ENCODE measurements at places on chromosomes 4 and X. TPM values are rescaled to one million over a fixed set of nuclear protein-coding genes. Genes with fewer than 3 reads are reported as not detected.
A peak's percentile ranks its signal among the peaks of the same experiment; 100 is the strongest.

Gene CENPI
- 11.9 TPM for total RNA-seq

- ATAC-seq = peak; percentile 5
Observed at GRCh38 chr4:55854129-55854528, 681 bp downstream of the EXOC1 start.

DNA sequence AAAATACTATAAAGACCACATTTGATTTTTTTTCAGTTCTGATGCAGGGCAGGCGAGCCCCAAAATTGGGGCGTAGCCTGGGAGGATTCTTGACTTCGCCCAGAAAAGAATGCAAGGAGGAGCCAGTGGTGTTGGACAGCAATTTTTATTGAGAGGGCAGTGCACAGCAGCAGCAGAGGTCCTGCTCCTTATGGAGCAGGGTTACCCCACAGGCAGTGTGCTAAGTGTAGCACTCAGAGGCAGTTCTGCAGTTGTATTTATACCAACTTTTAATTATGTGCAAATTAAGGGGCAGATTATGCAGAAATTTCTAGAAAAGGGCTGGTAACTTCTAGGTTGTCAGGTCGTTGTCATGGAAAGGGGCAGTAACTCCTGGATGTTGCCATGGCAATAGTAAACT, 69.9 kb downstream of the GASK1B start:
- ATAC-seq = no peak

Gene PRKG2
- total RNA-seq = 3.1 TPM

GRCh38 chrX:125089761-125090445, 229.8 kb upstream of the TEX13C start:
- ATAC-seq = no peak

- no peak for ATAC-seq
Observed at GRCh38 chrX:106177106-106177981, 9.2 kb downstream of the PWWP3B start.

DNA sequence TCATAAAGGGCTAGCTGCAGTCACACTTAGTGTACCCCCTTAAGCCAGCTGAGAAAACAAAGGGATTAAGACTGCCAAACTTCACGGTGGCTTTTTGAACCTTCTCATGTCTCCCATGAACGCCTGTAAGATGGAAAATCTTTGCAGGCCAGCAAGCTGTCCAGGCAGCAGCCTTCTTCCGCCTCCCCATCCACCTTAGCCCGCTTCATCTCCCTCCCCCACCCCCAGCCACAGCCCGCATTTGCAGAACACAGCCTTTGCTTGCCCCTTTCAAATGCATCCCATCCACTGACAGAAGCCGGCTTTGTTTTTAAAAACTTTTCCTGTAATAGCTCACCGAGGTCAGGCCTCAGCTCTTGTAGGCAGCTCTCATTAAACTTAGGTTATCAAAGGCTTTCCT, 113.8 kb upstream of the FAM9B start:
- no peak for ATAC-seq

DNA sequence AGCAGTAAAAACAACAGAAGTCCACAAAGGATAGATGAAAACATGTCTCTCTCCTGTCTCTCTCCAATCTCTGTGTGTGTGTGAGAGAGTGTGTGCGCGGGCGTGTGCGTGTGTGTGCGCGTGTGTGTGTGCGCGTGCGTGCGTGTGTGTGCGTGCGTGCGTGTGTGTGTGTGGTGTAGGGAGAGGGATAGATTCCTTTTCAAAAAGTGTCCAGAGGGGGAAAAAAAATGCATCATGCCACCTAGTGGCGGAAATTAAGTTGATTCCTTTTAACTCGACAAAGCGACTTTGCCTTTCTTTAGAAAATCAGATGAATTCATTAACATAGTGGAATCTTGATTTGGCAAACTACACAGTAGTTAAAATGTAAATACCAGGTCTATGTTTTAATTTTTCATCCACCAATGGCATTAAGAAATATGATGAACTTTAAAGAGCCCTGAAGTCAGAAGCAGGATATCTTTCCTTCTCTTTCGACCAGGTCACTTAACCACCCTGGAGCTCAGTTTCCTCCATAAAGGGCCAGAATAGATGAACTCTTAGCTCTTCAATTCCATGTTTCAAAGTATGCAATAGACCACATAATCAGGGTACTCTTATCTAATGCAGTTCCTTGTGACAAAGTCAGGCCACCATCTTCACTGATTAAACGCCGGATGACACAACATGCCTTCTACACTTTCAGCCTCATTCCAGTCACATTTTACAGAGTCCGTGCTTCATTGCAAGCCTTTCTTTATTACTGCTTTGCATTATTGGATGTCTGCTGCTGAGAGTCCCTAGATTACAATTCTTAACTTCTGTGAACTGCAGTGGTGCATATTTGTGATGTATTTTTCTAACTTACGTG, 162.8 kb downstream of the FBXO8 start:
- peak; percentile 83 for ATAC-seq

DNA sequence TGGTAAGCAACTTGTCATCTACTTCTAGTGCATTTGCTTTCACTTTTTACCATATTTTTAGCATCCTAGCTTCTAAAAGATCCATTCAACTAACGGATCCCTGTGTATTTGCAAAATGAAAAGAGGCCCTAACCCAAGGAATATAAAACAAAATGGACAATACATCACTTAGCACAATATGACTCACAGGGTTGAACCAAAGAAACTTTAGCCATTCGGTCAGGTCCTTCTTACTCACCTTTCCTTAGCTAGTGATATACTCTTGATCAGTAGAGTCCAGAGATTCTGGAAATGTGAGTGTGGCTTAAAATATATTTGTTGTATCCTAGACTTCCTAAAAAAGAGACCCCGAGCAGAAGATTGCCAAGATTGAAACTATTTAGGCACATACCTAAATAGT, 19.5 kb downstream of the TMPRSS11E start:
- ATAC-seq = peak; percentile 41

GRCh38 chr4:2352171-2352570, 66.3 kb downstream of the ZFYVE28 start:
- ATAC-seq = no peak

DNA sequence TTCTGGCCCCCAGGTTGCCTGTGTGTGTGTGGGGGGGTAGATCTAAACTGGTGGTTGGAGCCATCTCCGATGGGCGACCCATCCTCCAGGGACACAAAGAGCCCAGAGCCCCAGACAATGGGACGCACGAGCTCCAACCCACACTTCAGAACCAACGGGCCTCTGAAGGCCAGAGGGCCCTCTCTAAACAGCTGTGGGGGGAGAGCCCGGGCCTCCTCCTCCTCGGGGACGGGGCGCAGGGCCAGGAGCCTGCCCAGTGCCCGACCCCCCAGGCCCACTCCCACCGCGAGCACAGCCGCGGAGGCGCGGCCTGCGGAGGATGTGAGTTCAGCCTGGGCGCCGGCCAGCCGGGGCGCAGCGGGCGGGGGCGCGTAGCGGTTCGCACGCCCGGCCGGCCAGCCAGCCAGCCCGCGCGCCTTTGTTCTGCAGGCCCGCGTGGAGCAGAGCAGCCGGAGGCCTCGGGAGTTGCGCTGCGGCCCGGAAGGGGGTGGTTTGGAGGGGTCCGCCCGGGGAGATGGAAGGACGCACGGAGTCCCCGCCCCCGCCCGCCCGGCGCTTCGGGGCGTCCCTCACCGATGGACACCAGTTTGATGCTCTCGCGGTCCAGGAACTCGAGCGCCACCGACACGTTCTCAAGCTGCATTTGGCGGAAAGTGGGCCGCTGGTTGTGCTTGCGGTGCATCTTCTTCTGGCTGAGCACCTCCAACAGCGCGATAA, 4.0 kb downstream of the FLNA start:
- ATAC-seq = no peak

- ATAC-seq = peak; percentile 15
Observed at GRCh38 chr4:99945718-99946355, 581 bp downstream of the DNAJB14 start.

DNA sequence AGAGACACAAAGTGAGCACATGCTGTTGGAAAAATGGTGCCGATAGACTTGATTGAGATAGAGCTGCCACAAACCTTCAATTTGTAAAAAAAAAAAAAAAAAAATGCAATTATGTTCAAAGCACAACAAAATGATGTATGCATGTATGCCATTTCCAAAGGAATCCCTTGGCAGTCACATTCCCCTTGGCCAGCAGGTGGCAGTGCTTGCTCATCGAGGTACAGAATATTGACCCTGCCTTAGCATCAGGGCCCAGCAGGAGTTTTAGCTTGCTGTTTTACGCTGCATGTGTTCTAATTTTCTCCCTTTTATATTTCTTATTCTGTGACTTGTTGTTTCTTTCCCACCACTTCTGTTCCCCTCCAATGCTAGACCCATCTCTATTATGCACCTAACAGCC, 34.5 kb upstream of the CYBB start:
- ATAC-seq = peak; percentile 92

GRCh38 chr4:3703677-3704521, 62.3 kb upstream of the ADRA2C start:
- ATAC-seq = peak; percentile 62

Data from motor neuron (in vitro differentiated cells).